ENCODE measurements at places on chromosomes 7 and 10.

- no peak for DNase-seq
These were observed 552.7 kb downstream of the DNAJB6 start for GRCh38 chr7:157889480-157889879.

GRCh38 chr10:69480068-69480412 is 28.8 kb downstream of the TSPAN15 start:
- DNase-seq = no peak

GRCh38 chr7:136517971-136518370 is 350.5 kb upstream of the CHRM2 start:
- no peak for DNase-seq

DNA sequence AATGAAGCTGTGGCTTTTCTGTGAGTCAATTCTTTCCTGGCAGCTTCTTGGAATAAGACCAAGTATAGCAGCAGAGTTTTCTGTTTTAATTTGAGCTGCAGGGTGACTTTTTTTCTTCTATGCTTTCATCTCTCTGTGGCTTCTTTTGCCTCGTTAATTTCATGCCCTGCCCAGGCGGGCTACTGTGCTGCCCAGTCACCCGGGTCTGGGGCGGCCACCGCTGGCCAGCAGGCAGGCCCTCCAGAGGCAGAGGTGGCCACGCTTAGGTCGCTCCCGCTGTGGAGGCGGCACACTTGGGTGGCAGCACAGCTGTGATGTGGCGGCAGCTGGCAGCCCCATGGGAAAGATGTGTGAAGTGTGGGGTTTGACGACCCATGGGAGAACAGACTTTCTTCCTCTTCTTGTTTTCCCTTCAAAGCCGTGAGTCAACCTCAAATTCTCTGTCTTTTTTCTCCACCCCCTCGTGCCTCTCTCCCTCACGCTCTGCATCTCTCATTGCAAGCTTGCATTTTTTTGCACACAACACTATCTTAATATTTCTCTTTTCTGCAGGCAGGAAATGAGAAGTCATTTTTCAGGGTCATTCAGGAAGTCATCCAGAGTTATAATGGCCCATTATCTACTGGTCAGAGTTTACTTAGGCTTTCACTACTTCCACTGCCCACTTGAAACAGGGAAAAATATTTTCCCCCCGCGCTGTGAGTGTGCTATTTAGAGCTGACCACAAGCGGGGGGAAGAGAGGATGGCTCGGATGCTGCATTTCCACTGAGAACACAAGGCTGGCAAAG is 67.8 kb downstream of the EGFR start:
- no peak for DNase-seq

DNA sequence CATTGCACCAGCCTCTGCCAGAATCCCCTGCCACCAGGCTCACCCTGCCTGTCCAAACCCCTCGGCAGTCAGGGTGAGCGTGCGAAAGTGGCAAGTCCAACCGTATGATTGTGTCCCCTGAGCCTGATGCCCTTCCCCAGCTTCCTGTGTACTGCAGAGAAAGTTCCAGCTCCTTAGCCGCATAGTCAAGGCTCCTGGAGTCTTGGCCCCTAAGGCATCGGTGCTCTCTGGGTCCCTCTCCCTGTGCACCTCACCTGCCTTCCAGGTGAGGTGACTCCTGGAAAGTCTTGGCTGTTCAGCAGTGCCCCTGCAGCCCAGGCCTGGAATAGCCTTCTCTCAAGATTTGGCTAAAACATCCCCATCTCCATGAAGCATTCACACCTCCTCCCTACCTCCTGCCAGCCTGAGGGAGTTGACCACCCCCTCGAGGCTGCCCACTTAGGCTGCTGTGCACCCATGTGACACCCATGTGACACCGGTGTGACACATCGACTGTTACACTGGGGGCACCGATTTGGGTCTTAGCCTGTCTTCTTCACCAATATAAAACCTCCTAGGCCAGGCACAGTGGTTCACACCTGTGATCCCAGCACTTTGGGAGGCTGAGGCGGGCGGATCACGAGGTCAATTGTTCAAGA is 56.1 kb upstream of the ELN start:
- DNase-seq = no peak

- DNase-seq = no peak
These were observed 45.6 kb upstream of the PURB start for GRCh38 chr7:44930921-44931320.

- no peak for DNase-seq
These were observed 12.7 kb upstream of the EFCAB10 start for GRCh38 chr7:105594034-105594433.

DNA sequence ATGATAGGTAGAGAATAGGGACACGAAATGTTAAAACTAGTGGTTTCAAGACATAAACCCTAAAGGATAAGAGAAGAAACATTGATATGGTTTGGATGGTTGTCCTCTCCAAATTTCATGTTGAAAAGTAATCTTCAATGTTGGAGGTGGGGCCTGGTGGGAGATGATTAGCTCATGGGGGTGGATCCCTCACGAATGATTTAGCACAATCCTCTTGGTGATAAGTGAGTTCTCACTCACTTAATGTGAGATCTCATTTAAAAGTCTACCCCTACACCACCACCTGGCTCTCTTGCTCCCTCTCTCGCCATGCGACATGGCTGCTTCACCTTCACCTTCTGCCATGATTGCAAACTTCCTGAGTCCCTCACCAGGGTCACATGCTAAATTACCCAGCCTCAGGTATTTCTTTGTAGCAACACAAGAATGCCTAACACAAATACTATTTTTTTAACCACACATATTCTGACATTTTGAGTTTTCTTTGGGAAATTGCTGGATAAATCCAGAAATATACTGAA is 242.4 kb upstream of the PHF14 start:
- no peak for DNase-seq

GRCh38 chr7:100811480-100811879 is 15.8 kb downstream of the EPHB4 start:
- DNase-seq = no peak

- peak; percentile 14 for DNase-seq
These were observed 471 bp downstream of the MGMT start for GRCh38 chr10:129467359-129468064.

GRCh38 chr10:47042199-47042473 is 130.9 kb downstream of the PTPN20 start:
- no peak for DNase-seq

- DNase-seq = no peak
These were observed 80.7 kb downstream of the FZD1 start for GRCh38 chr7:91344911-91345310.

GRCh38 chr10:105514106-105514505 is 873.0 kb downstream of the SORCS3 start:
- no peak for DNase-seq

DNA sequence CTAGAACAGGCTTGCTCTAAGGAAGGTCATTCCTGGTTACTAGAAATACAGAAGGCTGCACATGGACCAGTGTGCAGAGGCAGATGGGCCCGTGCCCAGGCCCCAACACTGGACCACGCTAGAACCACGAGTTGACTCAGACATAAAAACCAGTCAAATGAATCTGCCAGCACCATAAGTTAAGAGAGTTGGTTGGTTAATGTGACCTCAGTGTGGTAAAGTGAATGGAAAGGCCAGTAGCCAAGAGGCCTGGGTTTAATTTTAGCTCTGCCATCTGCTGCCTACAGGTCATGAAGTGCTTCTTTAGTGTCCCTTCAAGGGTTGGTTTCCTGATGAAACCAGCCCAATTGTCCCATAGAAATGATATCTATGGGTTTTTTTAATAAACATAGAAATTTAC is 329.6 kb upstream of the NRP1 start:
- DNase-seq = no peak

GRCh38 chr10:59781511-59781910 is 28.3 kb upstream of the MRLN start:
- no peak for DNase-seq

GRCh38 chr7:94127026-94127425 is 122.9 kb upstream of the BET1 start:
- no peak for DNase-seq

DNA sequence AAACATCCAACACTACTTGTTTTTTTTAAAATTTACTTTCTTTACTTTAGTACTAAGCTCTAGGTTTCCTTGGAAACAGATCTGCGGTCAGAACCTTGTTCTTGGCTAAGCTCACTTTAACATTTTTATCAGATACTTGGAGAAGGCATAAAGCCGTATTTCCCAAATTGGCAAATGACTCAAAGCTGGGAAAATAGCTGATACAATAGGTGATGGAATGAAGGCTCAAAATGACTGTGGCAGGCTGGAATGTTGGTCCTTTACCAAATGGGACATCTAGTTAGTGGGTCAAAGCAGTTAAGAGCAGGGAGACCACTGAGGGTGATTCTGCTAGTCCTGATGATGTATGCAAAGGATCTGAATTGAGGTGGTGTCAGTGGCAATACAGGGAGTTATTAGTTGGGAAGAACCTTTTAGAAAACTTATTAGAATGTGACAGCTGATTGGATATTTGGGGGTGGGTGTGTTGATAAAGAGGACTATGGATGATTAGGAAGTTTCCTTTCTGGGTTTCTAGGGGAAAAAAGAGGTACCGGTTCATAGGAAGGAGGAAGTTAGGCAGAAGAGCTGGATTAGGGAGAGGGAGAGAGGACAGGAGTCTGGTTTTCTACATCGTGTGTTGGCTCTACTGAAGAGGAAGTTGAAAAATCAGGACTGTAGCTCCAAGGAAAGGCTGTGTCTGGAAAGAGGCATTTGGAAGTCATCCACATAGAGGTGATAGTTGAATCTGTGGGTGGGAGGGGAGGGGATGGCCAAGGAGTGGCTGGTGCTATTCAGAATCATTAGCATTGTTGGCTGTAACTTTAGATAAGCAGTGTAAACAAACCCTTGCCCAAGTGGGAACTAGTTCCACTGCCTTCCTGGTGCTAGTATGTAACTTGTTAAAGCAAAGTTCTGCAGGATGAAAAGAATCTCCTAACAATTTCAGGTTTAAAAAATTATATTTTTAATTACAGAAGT is 13.1 kb downstream of the PLCE1 start:
- no peak for DNase-seq

GRCh38 chr10:35359056-35359455 is 22.7 kb downstream of the CCNY start:
- no peak for DNase-seq

DNA sequence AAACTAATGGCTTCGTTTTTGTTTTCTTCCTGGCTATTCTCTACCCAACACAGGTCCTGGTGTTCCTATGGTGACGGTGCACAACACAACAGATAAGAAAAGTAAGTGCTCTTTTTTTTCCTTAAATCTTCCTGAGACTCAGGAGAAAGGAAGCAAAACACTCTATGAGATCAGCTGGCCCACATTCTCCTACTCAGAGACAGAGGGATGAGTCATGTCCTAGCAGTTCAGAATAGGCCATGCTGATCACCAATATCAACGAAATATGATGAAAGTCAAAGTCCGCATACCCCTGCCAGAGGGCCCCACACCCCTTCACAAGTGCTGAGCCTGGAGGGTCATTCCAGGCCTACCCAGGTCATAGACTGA is 149.2 kb downstream of the PAXIP1 start:
- DNase-seq = no peak

DNA sequence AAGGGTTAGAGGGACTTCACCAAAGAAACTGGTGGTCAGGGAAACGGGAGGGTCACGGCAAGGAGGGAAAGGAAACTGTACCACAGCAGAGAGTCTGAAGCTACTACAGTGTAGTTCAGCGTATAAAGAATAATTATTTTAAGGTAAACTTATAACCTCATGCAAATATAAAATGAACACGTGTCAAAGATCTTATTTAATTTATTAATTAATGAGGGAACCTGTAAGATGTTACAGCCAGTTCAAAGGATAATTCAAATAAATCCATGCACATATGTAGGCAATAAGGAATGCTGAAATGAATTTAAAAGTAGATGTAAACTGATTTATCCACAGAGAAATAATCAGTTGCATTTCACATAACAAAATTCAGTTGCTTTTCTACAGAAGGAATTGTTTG is 49.4 kb upstream of the ATRNL1 start:
- DNase-seq = no peak

DNA sequence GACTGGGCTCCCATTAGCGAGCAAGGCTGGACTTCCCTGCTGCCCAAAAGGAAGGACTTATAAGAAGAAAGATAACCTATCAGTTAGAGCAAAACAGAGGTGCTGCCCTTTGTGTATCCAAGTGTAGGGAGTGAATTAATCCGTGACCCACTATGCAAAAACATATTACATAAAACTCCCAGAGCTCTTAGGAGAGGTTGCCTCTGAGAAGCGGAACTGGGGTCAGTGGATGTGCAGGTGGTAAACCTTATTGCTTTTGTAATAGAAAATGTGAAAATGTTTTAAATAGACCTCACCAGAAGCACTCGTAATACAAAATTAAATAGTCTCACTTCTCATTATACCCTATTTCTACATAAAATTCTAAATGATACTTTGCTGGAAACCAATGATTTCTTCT is 17.1 kb upstream of the IL6 start:
- DNase-seq = no peak

- no peak for DNase-seq
These were observed 30.7 kb upstream of the INPP5A start for GRCh38 chr10:132506711-132507408.

DNA sequence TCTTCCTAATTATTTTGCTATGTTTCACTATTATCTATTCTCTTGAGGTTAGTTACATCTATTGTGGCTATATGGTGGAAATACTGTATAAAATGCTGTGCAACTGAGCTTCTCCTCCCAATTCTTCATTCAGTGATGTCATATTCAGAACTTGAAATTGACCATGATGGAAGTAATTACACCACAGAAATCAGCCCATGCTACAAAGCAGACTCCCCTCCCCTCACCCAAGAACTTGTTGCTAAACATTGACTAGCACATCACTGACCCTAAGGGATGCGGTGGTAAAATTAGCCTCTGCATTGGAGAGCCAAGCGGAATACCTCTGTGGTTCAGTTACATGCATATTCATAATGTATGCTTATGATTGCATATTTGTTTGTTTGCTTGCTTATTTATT is 8.8 kb downstream of the CALD1 start:
- DNase-seq = no peak

DNA sequence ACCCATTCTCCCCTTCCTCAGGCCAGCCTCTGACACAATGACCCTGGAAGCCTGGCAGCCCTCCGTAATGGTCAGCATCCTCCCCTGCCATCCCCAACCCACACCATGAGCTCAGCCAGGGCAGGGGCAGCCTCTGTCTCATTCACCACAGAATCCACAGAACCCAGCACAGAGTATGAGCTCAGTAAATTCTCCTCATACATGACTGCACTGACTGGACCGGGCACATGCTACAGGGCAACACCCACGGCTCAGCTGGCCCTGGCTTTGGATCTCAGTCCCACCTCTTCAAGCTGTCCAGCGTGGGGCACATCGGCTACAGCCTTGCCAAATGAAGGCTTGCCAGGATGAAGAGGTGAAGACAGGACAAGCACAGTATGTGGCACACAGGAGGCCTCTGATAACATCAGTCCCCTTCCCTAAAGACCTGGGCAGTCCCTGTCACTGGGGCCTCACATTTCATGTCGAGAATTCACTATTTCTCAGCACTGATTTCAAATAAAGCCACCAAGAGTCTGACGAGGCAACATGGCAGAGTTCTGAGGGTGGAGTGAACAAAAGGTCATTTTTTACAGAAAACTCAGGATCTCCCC is 7.9 kb downstream of the GPRIN2 start:
- DNase-seq = no peak

- no peak for DNase-seq
These were observed 15.1 kb upstream of the NUDCD3 start for GRCh38 chr7:44505595-44505994.

- DNase-seq = no peak
These were observed 22.3 kb downstream of the KLHDC10 start for GRCh38 chr7:130092598-130092997.
